ENCODE measurements at places on chromosomes 6 and 20.

GRCh38 chr6:10890151-10890550, 3.3 kb downstream of the SYCP2L start:
- DNase-seq = no peak

GRCh38 chr6:71486461-71486860, 197.8 kb downstream of the OGFRL1 start:
- DNase-seq = no peak

- DNase-seq = no peak
Measured at GRCh38 chr6:28209753-28210535, 15.1 kb upstream of the ZSCAN9 start.

- no peak for DNase-seq
Measured at GRCh38 chr6:136763716-136764516, 28.4 kb downstream of the MAP3K5 start.

DNA sequence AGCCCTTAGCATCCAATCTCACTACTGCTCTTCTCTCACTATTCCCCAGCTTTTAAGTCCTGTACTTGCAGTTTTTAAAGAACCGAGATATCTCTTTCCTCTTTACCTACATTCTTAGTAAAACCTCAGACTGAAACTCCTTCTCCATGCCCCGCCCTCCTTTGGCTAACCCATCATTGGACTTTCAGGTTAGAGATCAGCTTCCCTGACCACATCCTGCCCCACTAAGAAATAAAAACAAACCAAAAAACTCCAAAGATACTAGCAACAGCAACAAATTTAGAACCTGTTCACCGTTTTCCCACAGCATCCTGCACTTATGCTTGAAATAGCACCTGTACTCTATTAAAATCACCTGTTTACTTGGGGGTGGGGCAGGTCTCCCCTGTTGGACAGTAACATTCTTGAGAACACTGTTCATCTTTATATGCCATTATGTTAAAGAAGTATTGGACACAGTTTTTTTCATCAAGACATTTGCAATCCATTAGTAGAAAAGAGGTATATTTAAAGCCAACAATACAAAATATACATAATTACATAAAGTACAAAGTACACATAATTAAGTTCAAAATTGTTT, 16.3 kb upstream of the SMAP1 start:
- no peak for DNase-seq

DNA sequence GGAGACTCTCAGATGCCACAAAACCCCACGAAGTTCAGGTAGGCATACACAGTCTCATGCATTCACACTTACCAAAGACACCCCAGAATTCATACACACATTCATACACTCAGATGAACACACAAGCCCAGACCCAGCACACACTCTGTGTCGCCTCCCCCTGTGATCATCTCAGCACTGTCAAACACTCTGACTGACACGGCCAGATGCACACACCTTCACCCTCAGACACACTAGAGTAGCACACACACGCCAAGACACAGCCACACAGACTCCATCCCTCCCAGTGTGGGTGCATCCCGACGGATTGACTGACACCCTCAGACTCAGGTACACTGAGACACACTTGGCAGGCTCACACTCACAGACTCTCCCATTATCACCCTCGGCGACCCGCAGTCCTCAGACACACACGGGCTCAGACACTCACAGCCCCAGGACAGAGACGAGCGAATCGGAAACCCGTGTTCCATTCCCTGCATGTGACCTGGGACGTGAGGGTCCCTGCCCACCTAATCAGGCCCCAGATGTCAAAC, 872 bp upstream of the RIMS4 start:
- DNase-seq = no peak

GRCh38 chr6:144217264-144217663, 66.9 kb downstream of the STX11 start:
- no peak for DNase-seq

DNA sequence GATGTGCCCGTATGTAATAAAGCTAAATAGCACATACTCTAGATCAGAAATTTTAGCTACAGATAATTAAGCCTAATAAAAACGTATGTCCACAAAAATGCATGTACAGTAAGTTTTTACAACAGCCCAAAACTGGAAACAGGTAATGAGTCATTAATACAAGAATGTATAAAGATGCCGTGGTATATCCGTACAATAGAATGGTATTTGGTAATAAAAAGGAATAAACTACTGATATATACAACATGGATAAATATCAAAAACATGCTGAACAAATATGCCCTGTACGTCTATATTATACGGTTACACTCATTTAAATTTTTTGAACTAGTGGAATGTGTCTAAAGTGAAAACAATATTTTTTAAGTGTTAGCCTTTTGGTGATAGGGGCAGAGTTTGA, 128.2 kb upstream of the ADGRB3 start:
- no peak for DNase-seq

- no peak for DNase-seq
Measured at GRCh38 chr20:51460163-51460562, 82.4 kb downstream of the NFATC2 start.

GRCh38 chr20:47419953-47420514, 63.5 kb upstream of the ZMYND8 start:
- DNase-seq = no peak

DNA sequence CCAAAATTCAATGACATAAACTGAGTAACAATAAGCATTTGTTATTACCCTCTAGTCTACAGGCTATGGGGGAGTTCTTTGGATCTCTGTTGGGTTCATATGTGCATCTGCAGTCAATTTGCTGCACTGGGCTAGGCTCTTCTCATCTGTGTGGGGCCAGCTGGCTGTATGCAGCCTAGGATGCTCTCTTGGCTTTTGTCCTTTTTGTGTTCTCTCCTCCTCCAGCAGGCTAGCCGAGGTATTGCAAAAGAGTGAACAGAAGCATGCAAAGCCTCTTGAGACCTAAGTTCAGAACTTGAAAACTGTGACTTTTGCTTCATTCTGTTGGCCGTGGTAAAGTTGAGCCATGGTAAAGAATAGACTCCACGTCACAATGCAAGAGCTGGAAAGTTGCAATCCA, 62.8 kb upstream of the FOXO3 start:
- DNase-seq = no peak
